ENCODE measurements at places on chromosomes 4 and X.
A peak's percentile ranks its signal among the peaks of the same experiment; 100 is the strongest.

GRCh38 chr4:6272863-6273660 lies 3.4 kb downstream of the WFS1 start:
- H3K4me3 ChIP-seq, result peak overlapping the region; percentile 5
- no peaks in the 10 kb centered on the region for H3K36me3 ChIP-seq
- H3K27ac ChIP-seq, result peak overlapping the region; percentile 79
- H3K27me3 ChIP-seq, result no peaks in the 10 kb centered on the region
- no peak for DNase-seq

DNA sequence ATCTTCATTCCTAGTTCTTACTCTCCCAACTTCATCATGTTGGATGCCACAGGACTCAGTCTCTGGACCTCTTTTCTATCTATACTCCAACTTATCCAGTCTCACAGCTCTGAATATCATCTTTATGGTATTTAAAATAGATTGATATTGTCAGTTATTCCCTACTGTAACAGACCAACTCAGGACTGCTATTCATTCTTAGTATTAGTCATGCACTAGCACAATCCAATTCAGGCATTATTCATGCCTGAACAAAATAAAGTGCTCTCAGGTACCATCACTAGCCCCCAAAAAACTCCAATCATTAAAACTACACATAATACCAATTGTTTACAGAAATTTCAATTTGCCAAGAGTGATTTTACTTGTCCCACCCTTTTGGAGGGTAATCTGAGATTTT lies 37.7 kb downstream of the FRYL start:
- H3K27me3 ChIP-seq, result no peaks in the 10 kb centered on the region
- H3K4me1 ChIP-seq, result peaks cover 3% of the 10 kb centered on the region
- no peaks in the 10 kb centered on the region for H3K36me3 ChIP-seq
- no peak for DNase-seq

- no peaks in the 10 kb centered on the region for H3K4me1 ChIP-seq
- peak overlapping the region; percentile 39 for H3K4me3 ChIP-seq
- H3K36me3 ChIP-seq, result no peaks in the 10 kb centered on the region
- no peaks in the 10 kb centered on the region for H3K27me3 ChIP-seq
These were observed 115.7 kb upstream of the TEX13C start for GRCh38 chrX:125203737-125204578.

DNA sequence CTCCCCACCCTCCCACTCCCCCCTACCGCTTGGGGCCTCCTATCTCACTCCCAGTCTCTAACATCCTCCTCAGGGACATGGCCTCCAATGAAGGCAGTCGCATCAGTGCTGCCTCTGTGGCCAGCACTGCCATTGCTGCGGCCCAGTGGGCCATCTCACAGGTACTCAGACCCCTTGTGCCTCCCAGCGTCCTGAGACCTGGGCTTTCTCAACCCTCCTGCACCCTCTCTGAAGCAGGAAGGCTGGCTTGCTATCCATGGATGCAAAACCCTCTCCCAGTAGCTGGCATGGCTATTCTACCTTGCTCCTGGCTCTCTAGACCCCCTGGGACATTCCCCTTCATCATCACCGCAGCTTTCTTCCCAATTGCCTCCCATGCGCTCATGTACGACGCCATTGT lies 13.3 kb upstream of the UBA1 start:
- H3K4me1 ChIP-seq, result no peaks in the 10 kb centered on the region
- no peaks in the 10 kb centered on the region for H3K27me3 ChIP-seq
- peaks cover 37% of the 10 kb centered on the region for H3K36me3 ChIP-seq
- no peak overlapping the region for H3K27ac ChIP-seq

DNA sequence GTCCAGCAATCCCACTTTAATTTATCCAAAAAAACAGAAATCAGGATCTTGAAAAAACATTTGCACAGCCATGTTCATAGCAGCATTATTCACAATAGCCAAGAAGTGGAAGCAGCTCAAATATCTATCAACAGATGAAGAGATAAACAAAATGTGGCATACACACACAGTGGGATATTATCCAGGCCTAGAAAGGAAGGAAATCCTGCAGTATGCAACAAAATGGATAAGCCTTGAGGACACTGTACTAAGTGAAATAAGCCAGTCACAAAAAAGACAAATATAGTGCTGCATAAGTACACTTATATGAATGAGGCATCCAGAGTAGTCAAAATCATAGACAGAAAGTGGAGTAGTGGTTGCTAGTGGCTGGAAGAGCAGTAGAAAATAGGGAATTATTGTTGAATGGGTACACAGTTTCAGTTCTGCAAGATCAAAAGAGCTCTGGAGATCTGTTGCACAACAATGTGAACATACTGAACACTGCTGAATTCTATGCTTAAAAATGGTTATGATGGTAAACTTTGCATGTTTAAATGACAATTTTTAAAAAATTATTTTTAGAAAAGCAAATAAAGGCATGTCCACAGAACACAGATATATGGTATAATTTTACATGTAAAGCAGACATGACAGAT lies 25.6 kb downstream of the CHM start:
- no peak overlapping the region for H3K27ac ChIP-seq
- no peaks in the 10 kb centered on the region for H3K36me3 ChIP-seq
- no peak overlapping the region for H3K4me3 ChIP-seq
- H3K4me1 ChIP-seq, result no peaks in the 10 kb centered on the region

GRCh38 chr4:142925161-142925560 lies 79.1 kb upstream of the INPP4B start:
- DNase-seq, result no peak
- no peaks in the 10 kb centered on the region for H3K4me1 ChIP-seq
- no peaks in the 10 kb centered on the region for H3K27me3 ChIP-seq

- H3K27ac ChIP-seq, result no peak overlapping the region
- no peak for DNase-seq
- no peaks in the 10 kb centered on the region for H3K4me1 ChIP-seq
- no peak overlapping the region for H3K4me3 ChIP-seq
- no peaks in the 10 kb centered on the region for H3K36me3 ChIP-seq
These were observed 97.2 kb upstream of the ACSL4 start for GRCh38 chrX:109830157-109830703.

GRCh38 chr4:3747581-3747904 lies 18.6 kb upstream of the ADRA2C start:
- H3K27me3 ChIP-seq, result peaks cover 57% of the 10 kb centered on the region
- no peak for DNase-seq
- no peaks in the 10 kb centered on the region for H3K4me1 ChIP-seq
- H3K27ac ChIP-seq, result no peak overlapping the region

DNA sequence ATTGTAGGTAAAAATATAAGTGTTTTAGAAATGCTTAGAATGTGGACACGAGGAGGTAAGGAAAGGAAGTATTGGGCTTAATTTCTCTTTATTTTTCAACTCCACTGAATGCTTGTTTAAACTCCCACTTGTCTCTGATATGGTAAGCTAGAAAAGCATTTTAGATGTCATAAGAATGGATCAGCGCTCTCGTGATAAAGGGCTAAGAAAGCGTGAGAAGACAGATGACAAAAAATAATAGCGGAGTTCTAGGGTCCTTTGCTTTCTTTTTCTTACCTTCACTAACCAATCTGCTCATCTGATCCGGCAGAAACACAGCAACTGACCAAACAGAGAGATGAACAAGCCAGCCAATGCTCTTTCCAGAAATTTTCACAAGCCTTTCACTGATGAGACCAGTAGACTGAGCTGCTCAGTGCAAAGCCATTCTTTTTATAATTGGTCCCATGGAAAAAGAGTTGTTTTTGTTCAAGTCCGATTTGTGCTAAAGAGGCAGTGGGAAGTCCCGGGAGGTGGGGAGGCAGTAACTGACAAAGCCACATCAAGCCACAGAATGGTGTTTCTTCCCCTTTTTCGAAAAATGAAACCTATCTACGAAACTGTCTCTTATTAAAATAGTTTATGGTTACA lies at the start of gene TASL:
Gene TASL (minus strand): TSS at position 405 of the 630 bp plus-strand sequence. CDS start 17,411 bp downstream, outside the sequence.
- no peak for DNase-seq
- no peaks in the 10 kb centered on the region for H3K36me3 ChIP-seq
- H3K27ac ChIP-seq, result peak within 1 kb of the TSS; percentile 70

GRCh38 chr4:40874901-40875300 lies 125.1 kb downstream of the NSUN7 start:
- no peak overlapping the region for H3K27ac ChIP-seq
- no peak for DNase-seq
- H3K27me3 ChIP-seq, result no peaks in the 10 kb centered on the region
- H3K36me3 ChIP-seq, result peaks cover under 1% of the 10 kb centered on the region

GRCh38 chrX:14616836-14617235 lies 87.5 kb downstream of the GLRA2 start:
- H3K27ac ChIP-seq, result no peak overlapping the region
- H3K36me3 ChIP-seq, result no peaks in the 10 kb centered on the region
- H3K4me3 ChIP-seq, result no peak overlapping the region
- DNase-seq, result no peak
- no peaks in the 10 kb centered on the region for H3K4me1 ChIP-seq
- H3K27me3 ChIP-seq, result no peaks in the 10 kb centered on the region
